EH (cell line): ENCODE measurements at places on chromosomes 7 and 10.
A peak's percentile ranks its signal among the peaks of the same experiment; 100 is the strongest.

GRCh38 chr10:92027141-92027540, 103.6 kb downstream of the BTAF1 start:
- DNase-seq = no peak

DNA sequence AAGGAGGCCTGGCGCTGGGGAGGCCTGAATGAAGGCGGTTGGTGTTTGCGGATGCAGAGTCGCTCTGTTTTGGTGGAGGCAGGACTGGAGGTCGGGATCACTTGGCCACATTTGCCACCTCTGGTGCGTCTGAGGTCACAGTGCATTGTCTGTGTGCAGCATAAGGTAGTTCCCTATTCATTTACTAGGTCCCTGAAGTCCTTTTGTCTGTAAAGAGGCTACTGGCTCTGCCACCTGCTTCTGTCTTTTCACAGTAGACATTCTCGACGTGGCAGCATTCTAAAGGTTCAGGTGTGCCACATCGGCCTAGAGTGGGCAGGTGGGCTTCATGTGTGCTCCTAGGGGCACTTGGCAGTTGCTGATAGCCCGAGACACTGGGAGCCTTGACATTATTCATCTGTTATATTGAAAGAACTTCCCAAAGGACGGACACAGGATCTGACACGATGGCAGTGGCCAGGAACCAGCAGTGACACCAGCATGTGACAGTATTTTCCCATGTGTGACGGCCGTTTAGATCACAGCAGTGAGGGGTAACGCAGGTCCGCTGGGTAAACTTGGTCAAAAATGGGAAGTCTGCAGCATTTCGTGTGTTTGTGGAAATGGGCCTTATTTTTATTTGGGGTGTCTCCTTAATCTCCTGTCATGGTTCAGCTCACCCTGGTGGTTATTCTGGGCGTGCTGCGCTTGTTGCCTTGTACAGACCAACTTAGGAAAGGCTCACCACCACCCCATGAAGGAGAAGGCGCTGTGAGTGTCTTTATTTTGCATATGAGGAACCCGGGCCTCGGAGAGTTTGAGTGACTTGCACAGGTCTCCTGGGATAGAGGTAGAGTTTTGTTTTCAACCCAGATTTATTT, 5.9 kb downstream of the MGMT start:
- no peak for DNase-seq

- peak; percentile 20 for DNase-seq
These were observed 61.7 kb downstream of the MAP3K8 start for GRCh38 chr10:30495687-30496086.

- DNase-seq = no peak
These were observed 75.0 kb upstream of the AFAP1L2 start for GRCh38 chr10:114479307-114479706.

- peak; percentile 7 for DNase-seq
These were observed 17.3 kb upstream of the CSGALNACT2 start for GRCh38 chr10:43120929-43121314.

DNA sequence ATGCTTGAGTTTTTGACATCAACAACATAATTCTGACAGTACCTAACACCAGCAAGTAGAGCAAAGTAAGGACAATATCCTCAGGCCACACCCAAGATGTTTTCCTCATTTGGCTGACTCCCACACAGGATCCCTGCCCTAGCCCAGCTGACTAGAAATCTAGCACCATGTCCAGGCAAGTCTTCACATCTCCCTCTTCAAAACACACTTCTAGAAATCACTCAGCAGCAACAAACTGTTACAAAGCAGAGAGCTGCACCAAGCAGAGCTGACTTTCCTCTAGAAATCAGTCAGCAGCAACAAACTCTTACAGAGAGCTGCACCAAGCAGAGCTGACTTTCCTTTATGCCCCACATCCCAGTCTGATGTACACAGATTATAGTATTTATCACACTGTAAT, 7.7 kb downstream of the TMEM168 start:
- DNase-seq = no peak
